Adipose tissue (tissue), 3 donors: ENCODE measurements at places on chromosomes 4 and X. TPM values are rescaled to one million over a fixed set of nuclear protein-coding genes. Genes with fewer than 3 reads are reported as not detected.

Gene ZNF711
- 0.68 TPM for polyA plus RNA-seq

Gene VEGFC
- polyA plus RNA-seq = 16.7 TPM

Gene TRPC3
- not detected for polyA plus RNA-seq

Gene FRMPD3
- polyA plus RNA-seq = 0.11 TPM

Gene CYTL1
- polyA plus RNA-seq = 0.91 TPM

Gene DCHS2
- polyA plus RNA-seq = 0.01 TPM

Gene DAPP1
- polyA plus RNA-seq = 1.2 TPM
